ENCODE measurements at places on chromosomes 1 and 21.

DNA sequence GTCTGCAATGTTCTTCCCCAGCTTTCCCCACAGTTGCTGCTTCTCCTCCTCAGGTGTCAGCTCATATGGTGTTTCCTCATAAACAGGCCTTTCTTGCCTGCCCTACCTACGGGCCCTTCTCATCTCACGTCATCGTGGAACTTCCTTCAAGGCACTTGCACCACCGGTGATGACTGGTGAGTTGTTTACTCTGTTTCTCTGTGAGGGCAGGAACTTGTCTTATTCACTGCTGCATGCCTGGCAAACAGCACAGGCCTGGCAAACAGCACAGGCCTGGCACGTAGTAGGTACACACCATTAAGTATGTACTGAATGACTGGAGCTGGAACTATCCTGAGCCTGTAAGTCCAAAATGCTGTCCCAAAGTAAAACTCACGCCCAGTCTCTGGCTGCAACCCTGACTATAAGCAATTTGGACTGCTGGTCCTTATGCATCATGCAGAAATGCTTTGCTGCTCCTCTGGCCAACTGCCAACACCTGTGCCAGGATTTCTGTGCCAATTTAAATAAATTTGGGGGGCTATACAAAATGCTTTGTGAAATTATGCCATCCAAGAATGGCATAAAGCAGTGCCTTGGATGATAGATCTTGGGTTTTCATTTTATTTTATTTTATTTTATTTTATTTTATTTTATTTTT, 25.7 kb downstream of the STK40 start:
- DNase-seq = no peak

DNA sequence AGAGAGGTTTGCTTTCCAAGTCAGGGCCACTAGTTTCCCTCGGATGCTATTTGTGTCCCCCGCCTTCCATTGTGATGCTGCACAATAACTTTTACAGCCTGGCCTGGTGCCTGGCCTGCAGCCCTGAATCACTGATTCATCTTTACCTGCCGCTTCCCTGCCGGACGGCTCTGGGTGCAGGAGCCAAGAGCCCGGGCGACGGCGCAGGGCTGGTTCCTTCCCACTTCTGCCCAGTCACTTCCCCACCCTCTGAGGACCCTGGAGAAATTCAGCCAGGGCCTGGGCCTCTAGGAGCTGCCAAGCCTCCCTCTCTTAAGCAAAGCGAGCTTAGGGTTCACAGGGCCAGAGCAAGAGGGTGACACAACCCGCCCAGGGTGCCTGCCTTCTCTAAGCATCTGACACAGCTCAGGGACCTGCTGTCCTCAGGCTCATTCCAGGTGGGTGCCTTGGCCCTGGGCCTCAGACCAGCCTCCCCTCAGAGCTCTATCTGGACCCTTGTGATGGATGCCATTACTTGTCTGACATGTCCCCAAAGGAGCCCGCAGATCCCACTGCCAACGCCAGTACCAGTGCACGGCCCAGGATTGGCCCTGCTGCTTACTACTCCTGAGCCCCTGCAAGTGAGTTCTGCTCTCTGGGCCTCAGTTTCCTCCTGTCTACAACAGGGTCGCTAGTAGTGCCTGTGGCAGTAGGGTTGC, 381.0 kb upstream of the VAMP3 start:
- no peak for DNase-seq

DNA sequence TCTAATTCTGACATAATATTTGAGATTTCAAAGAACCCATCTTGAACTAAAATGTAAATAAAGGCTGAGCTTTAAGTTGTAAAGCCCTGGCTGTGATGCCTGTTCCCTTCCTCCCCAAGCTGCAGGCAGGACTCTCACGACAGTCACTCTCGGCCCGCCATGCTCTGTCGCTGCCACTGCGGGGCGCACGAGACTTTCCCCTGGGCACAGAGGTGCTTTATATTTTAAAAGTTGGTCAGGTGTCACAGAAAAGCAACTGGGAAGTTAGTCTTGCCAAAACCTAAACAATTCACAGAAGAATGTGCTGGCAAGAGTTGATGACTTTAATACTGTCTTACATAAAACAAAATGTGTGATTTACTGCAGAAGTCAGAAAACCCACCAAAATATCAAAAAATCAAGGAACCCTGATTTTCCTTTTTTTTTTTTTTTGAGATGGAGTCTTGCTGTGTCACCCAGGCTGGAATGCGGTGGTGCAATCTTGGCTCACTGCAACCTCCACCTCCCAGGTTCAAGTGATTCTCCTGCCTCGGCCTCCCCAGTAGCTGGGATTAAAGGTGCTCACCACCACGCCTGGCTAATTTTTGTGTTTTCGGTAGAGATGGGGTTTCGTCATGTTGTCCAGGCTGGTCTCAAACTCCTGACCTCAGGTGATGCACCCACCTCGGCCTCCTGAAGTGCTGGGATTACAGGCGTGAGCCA, 10.7 kb downstream of the LRRC47 start:
- DNase-seq = no peak

DNA sequence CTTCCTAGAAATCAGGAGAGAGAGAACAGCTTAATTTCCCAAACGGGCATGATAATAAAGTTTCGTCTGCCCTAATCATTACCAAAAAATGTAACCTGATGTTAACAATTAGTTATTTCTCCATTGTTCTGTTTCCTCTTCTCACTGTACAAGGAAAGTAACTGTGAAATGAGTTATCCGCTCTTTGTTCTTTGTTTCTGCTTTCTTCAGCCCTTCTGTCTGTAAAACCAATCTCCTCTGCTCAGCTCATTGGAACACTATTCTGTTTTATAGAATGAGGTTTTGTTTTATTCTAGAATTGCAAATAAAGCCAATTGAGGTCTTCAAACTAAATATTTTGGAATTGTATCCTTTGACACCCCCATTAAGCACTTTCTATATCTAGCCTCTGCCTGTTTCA, 8.8 kb upstream of the THEM4 start:
- DNase-seq = no peak

- no peak for DNase-seq
Observed at GRCh38 chr1:41242342-41243078, 404 bp upstream of the SCMH1 start.

GRCh38 chr1:32426489-32427255, 32.4 kb upstream of the BSDC1 start:
- DNase-seq = no peak

DNA sequence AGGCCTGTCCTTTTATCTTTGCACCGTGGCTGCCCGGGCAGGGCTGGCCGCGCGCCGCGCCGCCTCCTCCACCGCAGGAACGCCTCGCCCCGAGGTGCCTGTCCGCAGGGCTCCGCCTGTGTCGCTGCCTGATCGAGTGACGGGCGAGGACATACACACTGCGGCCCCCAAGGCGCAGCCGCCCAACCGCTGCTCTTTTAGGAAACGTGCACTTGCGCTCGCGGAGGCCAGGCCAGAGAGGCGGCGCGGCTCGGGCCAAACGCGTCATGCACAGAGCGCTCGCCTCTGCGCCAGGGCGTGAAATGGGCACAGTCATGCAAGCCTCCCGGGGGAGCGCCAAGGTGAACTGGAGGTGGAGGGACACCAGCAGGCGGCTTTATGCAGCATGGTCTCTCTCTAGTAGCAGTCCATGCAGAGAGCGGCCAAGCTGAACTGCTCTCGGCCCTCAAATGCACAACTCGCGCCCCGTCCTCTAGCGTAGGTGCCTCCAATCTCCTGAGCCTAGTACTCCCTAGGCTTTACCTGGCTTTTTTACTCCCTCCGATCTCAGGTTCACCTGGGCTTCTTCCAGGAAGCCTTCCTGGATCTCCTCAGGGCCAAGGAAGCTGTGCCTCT, 12.9 kb downstream of the TRABD2B start:
- no peak for DNase-seq

DNA sequence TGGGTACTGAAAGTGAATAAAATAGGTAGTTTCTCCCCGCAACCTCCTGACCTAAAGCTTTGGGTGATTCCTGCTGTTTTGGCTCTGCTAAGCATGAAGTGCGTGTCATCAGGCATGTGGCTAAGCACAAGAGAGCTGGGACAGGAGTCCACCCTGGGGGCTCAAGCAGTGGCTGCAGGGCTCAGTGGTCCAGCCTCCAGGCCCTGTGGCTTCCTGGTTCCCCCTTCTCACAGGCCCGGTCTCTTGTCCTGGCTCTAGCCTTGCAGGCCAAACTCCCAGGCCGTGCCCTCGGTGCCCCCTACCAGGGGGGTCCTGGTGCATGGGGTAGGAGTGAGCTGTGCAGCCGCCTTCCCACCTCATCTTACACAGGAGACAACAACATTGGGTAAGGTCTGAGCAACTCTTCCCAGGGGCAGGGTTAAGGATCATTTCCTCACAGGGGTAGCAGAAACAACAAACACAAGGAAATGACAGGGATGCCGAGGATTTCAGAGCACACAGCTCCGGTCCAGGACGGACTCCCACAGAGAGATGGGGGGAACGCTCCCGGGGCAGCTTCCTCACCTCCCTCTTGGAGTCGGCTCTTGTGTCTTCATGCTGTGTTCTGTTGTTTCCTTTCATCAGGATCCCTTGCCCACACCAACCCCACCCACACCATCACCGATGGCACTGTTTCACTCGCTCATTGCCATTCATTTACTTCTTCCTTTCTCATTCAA, 19.8 kb upstream of the SLC2A1 start:
- DNase-seq = no peak

- DNase-seq = no peak
Observed at GRCh38 chr1:60055336-60055735, 18.2 kb downstream of the C1orf87 start.

DNA sequence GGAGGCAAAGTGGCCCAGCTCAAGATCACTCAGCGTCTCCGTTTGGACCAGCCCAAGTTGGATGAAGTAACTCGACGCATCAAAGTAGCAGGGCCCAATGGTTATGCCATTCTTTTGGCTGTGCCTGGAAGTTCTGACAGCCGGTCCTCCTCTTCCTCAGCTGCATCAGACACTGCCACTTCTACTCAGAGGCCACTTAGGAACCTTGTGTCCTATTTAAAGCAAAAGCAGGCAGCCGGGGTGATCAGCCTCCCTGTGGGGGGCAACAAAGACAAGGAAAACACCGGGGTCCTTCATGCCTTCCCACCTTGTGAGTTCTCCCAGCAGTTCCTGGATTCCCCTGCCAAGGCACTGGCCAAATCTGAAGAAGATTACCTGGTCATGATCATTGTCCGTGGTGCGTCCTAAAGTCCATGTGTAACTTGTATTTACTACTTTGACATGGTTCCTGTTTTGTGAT, 2.7 kb downstream of the RBM15 start:
- no peak for DNase-seq

GRCh38 chr21:45295576-45296365, 8.1 kb upstream of the POFUT2 start:
- no peak for DNase-seq

DNA sequence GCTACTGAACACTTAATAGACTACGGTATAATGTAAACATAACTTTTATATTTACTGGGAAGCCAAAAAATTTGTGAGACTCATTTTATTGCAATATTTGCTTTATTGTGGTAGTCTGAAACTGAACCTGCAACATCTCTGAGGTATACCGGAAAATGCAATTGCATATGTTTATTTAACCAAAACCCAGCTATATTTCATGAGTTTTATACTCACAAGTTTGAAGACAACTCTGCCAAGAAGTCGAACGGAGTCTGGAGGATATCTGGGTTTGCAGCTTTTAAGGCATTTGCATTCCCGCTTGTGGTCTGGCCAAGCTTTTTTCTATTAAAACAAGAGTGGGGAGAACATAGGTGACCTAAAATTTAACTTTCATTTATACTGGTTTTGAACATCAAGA, 171.9 kb downstream of the SMYD3 start:
- no peak for DNase-seq

- DNase-seq = no peak
Observed at GRCh38 chr1:9429342-9429711, 109.9 kb upstream of the SLC25A33 start.

DNA sequence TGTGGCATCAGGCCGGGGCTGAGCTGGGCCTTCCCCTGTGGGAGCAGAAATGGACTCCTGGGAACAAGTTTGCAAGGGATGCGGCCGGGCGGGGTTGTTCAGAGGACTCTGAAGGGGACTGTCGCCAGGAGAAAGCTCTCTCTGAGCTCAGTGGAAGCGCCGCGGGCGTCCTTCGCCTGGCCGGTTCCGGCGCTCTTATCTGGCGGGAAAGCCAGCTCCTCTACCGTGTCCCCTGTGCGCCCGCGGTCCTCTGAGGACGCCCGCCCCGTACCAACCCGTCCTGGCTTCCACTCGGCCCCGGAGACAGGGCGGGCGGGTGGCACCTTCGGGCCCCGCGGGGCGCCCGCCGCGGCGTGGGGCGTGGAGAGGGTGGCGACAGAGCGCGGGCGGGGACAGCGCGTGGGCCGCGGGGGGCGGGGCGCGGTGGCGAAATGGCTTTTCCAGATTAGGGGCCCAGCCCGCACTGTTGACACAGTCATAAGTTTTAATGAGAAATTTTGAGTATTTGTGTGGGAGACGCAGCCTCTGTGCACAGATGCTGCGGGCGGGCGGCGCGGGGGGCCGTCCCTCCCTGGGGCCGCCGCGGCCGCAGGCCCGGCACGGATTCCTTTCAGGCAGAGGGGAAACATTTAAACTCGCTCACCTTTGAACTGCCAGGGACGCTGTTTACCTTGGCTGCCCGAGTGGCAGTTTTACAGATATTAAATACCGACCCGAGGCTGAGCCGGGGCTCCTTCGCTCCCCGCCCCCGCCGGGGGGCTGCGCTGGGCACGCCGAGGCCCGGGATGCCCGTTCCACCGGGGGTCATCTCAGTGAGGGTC, 70.2 kb downstream of the FOXD2 start:
- no peak for DNase-seq

GRCh38 chr21:38861989-38862683, 56.4 kb downstream of the ETS2 start:
- no peak for DNase-seq

DNA sequence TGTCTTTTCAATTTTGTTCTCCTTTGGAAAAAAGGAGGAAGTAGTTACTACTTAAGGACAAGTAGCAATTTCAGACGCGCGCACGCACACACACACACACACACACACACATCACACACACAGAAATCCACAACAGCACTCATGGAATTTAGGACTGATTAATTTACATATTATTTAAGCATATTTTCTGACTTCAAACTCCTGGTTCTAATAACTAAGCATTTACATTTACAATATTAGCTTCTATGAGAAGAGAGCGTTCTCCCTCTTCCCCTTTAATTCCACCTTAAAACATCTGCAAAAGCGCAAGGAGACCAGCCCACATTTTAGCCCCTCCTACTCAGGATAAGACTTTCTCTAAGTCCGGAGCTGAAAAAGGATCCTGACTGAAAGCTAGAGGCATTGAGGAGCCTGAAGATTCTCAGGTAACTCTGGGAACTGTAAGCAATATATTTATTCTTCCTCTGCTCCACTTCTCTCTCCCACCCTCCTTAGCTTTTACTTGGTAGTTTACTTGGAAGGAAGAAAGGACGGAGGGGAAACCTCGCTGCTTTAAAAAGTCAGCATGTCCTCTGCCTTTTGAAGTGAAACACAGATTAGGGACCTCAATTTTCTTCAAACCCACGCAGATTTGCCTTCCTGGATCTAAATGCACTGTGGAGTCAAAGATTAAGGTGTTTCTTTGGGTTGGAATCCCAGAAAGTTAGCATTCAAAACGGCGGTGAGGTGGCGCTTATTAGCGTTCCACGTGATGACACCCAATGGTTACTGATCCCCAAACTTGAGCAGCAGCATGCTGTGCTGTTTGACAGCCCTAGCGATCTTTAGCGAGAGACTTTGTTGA, at the start of gene PLA2G4A:
TSS of gene PLA2G4A (plus strand) at position 339 of the 844 bp plus-strand sequence. CDS start 25,406 bp downstream, outside the sequence.
- no peak for DNase-seq

- DNase-seq = no peak
Observed at GRCh38 chr1:22053861-22054770, 1.6 kb downstream of the CDC42 start.

Data from C1 segment of cervical spinal cord (tissue), 14 donors.